ENCODE measurements at places on chromosomes 5 and 9. TPM values are rescaled to one million over a fixed set of nuclear protein-coding genes. Genes with fewer than 3 reads are reported as not detected.

The MGAT1 gene
- polyA plus RNA-seq = 1.9 TPM

The PCDHGA5 gene
- polyA plus RNA-seq = 2.5 TPM

The AJM1 gene
- not detected for polyA plus RNA-seq

The FGF18 gene
- not detected for polyA plus RNA-seq

The TAF11L10 gene
- not detected for polyA plus RNA-seq

The C6 gene
- polyA plus RNA-seq = not detected

The NEUROG1 gene
- not detected for polyA plus RNA-seq

The GABRA6 gene
- 21.4 TPM for polyA plus RNA-seq
